Fibroblast of skin of scalp (primary cell): ENCODE measurements at places on chromosomes 3 and 15.
A peak's percentile ranks its signal among the peaks of the same experiment; 100 is the strongest.

GRCh38 chr3:58157700-58158099 is 53.1 kb downstream of the DNASE1L3 start:
- no peak for DNase-seq

DNA sequence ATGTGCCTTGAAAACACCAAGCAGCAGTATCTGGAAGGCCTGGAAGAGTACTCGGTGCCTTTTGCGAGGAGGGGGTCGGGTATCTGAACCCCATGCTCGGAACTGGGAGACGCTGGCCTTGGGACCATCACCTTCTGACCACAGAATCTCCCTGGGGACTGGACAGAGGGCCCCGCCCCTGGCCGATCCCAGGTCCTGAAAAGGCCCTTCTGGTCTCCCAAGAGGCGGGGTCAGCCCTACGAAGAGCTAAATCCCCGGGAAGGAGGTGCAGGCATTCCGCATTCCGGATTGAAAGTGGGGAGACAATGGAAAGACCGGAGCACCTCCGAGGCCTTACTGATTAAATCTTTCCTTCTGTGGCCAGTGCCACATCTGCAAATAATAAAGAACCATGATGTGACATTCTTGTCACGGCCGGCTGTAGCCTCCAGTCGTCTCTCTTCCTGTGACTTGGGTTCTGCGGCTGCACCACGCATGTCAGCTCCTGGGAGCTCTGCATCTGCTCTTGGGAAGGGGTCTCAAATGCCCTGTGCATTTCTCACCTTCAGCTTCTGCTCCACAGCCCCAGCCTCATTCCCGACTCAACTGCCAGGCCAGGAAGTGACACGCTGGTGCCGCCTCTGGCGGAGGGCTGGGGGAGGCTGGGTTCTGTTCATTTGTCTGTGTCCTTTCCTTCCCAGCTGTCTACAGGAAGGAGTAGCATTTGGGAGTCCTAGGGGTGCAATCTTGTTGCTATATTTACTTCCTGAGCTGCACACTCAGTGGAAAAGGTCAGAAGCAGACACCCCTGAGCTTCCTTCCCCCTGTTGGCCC is 173.5 kb downstream of the KLF13 start:
- no peak for DNase-seq

- DNase-seq = peak; percentile 34
Measured at GRCh38 chr15:58758141-58758540, 8.6 kb upstream of the ADAM10 start.

DNA sequence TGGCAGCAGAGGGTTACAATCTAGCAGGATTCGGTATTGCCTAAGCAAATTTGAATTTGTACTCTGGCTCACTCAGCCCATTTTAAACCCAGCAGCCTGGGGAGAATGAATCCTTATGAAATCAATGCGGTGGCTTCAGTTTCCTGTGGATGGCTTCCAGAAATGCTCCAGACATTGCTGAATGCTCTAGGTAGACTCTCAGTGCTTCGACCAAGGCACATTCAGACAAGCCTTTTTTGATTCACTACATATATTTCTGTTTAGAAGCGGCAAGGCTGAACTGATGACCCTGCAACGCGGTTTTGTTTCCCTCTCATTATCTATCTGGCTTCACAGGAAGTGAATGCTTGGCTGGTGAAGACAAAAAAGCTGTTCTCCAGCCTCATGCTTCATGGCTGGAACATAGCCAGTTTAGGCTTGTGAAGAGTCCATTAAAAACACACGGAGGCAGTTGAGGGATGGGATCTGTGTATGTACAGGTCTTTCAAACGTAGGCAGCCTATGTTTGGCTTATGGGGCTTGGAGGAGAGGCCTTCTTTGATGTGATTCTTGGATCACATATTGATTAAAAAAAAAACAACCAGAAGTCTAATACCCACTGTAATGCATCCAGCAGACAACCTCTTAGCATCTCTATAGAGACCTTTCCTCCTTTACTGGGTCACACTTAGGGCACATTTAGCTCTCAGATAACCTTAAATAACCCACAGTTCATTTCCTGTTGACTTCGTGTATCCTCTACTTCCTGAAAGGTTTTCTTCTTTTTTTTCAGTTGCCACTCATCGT is 400.2 kb upstream of the TBL1XR1 start:
- peak; percentile 84 for DNase-seq

GRCh38 chr3:188090620-188091309 is 63.2 kb upstream of the LPP start:
- no peak for DNase-seq

DNA sequence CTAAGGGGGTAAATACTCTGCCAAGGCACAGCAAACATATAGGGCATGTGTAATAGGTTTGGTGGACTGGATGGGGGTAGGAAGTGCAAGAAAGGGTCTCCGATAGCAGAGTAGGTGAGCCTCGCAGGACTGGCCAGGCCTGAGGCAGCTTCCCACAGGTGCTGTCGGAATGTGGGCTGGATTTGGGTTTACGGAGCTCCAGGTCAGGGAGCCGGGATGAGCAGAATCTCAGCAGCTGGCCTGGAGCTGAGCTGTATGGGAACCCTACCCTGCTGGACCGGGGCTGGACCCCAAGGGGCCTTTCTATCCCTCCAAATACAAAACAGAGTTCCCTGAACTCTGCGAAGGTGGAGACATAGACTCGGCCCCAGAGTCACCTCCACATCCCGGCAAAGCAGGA is 15.0 kb downstream of the KLF15 start:
- DNase-seq = no peak

GRCh38 chr3:30187366-30187765 is 419.0 kb upstream of the TGFBR2 start:
- DNase-seq = no peak

DNA sequence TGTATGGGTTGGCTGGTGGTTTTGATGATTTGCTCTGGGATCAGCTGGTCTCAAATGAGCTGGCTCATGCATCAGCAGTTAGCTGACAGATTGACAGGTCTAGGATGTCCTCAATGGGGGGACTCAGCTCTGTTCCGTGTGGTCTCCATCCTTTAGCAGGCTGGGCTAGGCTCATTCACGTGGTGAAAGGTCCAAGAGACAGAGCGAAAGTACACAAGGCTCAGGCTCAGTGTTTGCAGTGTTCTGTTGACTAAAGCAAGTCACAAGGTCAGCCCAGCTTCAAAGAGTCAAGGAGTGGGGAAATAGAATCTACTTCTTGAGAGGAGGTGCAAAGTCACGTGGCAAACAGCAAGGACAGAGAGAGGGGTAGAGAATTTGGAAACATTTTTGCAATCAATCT is 126.5 kb upstream of the CMC1 start:
- DNase-seq = no peak

- no peak for DNase-seq
Measured at GRCh38 chr15:93031103-93031464, 57.9 kb downstream of the RGMA start.

- DNase-seq = peak; percentile 24
Measured at GRCh38 chr15:100919481-100920405, 586 bp downstream of the LRRK1 start.

GRCh38 chr3:171374260-171374659 is 85.9 kb downstream of the TNIK start:
- DNase-seq = no peak

DNA sequence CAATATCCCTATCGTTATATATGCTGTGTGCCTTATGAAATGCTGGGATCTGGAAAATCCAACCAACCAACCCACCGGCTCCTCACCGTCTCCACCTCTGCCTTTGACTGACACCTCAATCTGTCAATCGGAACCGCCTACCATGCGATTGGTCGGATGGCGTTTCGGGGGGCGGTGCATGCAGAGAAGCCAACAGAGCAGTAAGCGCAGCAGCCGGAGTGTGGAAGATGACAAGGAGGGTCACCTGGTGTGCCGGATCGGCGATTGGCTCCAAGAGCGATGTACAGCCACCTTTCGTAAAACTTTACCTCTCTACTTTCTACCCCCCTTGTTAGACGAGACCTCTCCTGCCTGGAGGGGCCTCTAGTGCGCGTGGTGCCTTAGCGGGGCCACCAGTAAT is 6.3 kb downstream of the CLK3 start:
- DNase-seq = no peak

DNA sequence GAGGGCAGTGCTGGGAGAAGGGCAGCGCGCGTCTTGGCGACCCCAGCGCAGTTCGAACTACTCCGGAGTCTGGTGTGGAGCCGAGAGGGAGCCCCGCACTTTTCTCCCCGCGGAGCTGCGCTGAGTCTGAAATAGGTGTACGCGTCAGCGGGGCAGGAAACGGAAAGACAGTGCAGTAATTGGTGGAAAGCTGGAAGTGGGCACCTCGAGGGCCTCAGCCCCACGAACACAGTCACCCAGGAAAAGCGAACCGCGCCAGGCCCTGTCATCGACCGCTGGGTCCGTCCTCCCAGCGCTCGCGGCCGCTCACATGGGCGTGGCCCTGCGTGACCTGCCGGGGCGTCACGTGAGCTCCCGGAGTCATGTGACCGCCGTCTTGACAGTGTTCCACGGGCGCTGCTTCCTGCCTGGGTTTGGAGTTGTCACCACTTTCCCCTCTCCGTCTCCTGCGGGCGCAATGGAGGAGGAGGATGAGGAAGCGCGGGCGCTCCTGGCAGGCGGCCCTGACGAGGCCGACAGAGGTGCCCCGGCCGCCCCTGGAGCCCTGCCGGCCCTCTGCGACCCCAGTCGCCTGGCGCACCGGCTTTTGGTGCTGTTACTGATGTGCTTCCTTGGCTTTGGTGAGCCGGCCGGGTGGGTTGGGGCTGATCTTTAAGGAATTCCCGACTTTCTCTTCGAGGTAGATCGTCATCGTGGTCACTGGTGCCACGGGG is at the start of gene MFSD1:
Gene MFSD1, plus strand, starts transcription at position 359 of the 713 bp plus-strand sequence. Its CDS starts 99 bp downstream, at position 458.
- DNase-seq = peak; percentile 94

DNA sequence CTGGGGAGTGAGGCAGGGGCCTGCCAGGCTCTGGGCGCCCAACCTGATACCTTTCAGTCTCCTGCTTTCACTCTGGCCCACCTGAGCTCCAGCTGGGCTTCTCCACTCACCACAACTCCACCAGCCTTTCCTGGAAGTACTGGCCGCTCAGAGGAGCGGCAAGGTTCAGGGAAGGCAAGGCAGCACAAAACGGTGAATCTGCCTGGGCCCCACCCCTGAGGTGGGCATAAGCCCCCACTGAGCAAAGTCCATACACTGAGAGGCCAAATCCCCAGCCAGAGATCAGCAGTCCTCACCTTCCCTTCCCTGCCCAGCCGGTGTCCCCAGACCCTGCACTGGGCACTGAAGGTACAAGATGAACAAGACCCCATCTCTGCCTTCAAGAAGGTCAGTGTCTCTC is 70.7 kb downstream of the TLE3 start:
- DNase-seq = no peak
